NCI-H1105 (cell line): ENCODE measurements at places on chromosomes 5 and 9.

DNA sequence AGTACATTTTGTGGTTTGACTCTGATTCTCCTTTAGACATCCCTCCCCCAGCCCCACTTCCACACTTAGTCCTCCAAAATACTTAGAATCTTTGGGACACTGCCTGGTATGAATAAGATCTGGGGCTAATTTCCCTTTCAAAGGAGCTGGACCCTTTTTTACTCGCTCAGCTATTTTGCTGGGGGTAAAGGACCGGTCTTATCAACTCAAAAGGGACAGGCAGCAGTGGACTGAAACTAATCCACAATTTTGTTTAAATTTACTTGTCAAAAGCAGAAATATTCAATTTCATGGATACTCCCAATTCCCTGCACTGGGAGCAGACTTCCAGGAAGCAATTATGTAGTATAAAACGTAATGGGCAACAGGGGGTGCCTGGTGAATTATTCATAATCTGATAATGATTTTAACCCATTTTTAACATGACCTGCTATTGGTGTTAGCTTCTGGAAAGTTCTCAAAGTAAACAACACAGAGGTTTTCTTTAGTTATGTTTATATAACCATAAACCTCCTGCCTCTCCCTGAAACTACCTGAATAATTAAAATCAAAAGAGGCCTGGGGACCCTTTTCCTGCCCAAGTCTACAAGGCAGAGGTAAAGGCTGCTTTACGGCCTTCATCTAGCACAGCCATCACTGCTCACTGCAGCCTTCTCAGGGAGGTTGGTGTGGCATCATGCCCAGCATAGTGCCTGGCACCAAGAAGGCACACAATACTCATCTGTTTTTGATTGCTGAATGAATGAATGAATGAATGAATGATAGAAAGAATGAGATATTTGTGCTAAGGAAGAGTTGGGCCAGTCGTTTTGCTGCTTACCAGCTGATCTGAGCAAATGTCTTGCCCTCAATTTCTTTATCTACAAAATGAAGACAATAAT is 44.2 kb upstream of the GNPDA1 start:
- no peak for DNase-seq

DNA sequence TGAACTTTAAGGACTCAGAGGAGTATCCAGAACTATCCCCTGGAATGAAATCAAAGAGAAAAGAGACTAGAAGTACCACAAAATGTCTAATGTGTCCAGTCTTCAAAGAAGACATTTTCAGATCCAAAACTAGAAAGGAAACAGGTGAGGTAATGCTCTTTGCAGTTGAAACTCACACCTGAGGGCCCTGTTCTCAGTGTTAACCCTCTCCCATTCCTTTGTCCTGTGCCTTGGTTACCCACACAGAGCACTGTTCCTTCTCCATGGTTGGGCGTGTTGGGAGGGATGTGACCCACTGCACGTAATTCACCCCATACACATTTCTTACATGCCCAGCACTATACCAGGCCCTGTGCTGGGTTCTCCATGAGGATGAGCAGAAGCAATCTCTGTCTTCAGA is 21.3 kb downstream of the MSANTD3 start:
- no peak for DNase-seq

DNA sequence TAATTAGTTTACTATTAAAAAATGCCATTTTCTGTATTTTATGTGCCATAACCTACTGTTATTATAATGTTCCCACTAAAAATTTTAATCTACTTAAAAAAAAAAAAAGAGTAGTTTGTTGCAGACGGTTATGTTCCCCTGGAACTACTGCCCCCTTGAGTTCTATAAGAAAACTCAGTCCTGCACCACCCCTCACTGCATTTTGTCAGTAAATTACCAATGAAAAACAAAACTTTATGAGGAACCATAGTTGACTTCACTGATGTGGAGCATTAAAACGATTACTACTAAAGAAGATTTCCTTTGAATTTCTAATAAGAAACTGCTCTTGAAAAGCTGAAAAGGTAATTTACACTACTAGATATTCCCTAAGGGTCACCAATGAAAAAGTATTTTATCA is 288.7 kb downstream of the FBXL17 start:
- DNase-seq: no peak

DNA sequence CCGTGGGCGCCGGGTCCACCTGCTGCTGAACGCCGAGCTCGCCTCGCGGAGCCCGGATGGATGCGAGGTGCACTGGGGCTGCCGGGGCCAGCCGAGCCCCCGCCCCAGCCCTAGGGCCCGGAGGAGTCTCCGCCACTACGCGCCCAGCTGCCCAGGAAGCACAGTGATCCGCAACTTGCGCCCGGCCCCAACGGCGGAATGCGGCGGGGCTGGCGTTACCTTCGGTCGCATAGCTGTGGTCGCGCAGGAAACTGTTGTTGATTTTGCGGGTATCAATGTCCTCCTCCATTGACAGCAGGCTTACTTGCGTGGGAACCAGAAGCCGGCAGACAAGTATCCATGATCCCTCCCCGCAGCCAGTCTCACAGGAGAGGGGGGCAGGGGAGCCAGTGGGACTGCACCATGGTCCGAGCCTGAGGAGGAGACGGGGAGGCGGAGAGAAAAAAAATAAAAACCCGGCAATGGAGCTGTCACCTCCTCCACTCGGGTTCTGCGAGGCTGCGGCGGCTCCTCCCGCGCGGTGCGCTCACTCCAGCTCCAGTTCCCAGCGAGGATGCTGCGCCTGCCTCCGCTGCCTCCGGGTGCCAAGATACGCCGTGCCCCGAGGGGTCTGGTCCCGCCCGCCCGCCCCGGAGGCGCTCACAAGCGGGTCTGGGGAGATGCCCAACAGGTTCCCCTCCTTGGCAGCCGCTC is 628 bp downstream of the PPP2R2B start:
- DNase-seq: no peak

DNA sequence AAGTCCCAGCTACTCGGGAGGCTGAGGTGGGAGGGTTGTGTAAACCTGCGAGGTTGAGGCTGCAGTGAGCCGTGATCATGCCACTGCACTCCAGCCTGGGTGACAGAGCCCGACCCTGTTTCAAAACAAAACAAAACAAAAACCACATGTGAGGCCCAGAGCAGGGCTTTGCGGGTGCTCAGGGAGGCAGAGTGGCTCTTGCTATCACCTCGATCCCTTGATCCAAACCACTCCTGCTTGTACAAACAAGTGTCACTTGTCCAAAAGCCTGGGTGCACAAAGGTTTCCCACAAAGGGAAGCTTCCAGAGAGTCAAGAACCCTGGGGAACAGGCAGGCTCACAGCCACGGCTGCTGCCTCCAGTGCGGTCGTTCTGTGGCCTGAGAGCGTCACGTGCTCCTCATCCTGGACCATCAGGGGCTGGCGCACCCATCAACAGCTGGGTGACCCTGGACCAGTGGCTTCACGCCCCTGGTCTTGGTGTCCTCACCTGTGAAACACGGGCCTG is 162.7 kb downstream of the C9orf50 start:
- DNase-seq: no peak

DNA sequence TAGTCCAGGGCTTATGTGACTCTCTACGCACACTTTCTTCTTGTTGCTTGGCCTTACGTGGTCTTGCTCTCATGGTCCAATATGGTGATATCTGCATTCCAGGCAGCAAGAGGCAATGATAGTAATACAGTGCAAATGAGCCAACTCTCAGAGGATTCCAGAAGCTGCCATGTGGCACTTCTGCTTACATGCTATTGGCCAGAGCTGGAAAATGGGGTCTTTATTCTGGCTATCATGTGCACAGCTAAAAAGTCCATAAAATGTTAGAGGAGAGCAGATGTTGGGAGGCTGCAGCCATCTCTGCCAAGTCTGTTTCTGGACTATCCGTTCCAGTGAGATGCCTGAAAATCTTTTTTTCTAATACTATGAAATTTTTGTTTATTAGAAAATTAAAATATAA is 2.9 kb upstream of the SEPTIN8 start:
- DNase-seq: no peak

- peak; percentile 26 for DNase-seq
Measured at GRCh38 chr9:13427587-13427986, 148.1 kb upstream of the MPDZ start.

DNA sequence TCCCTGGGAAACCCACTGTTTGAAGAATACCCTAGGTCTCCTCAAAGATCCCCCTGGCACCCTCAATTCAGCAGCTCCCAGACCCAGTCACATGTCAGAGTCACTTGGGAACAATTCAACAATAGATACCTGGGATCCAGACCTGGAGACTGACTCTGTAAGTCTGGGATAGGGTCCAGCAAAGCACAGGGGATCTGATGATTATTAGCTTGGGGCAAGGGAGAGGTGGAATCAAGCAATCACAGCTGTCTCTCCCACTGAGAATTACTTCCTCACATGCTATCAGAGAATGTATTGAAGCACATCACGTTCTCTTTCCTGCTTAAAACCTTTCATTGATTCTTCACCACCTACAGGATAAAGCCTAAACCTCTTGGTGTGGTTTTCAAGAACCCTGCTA is 5.9 kb downstream of the FAM193B start:
- no peak for DNase-seq

DNA sequence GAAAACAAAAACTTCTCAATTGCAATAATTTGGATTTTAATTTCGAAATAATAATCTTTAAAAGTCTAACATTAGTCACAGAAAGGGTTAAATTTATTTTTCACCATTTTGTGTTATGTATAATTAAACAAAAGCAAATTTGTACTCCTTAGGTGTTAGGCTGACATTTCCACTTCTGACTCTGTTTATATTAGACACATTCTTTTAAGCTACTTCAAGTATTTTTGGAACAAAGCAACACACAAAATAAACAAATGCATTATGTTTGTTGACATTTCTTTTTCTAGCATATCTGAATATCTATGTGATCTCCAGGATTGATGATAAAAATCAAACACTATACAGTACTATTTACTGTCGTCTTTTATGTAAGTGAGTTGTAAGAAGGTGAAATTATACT is 44.3 kb upstream of the NIPBL start:
- DNase-seq: no peak

GRCh38 chr9:68800836-68801235 is 95.8 kb downstream of the PIP5K1B start:
- DNase-seq: no peak

GRCh38 chr9:136693490-136694162 is 6.4 kb upstream of the AGPAT2 start:
- no peak for DNase-seq

- DNase-seq: no peak
Measured at GRCh38 chr9:129400971-129401622, 219.8 kb downstream of the C9orf50 start.

- DNase-seq: no peak
Measured at GRCh38 chr5:131854134-131854533, 57.3 kb upstream of the FNIP1 start.

DNA sequence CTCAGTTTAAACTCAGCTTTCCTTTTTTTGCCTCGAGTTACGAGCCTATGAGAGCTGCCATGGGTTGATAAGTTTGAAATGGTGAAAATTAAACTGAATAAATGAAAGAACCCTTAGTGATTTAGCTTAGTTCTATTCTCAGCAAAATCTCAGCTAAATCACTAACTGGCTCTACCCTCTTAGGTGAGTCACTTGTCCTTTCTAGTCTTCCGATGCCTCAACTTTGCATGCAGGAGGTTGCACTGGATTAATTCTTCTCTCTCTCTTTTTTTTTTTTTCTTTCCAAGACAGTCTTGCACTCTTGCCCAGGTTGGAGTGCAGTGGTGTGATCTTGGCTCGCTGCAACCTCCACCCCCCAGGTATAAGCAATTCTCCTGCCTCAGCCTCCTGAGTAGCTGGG is 83.9 kb downstream of the PAPPA start:
- DNase-seq: no peak

DNA sequence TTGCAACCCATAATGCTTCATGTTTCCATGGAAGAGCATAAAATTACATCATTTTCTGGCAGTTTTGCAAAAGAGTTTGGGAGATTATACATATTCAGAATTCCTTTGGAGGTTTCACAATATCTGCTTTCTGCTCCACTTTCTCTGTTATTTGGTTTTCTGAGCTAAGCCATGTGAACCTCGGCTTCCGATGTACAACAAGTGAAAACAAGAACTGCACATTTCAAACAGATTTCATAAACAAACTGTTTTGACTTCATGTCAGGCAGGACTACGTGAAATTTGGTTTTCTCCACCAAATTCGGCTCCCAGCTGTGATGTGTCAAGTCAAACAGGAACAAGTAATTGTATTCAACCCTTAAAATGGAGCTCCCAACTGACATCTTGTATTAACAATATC is 609.8 kb downstream of the IRX1 start:
- no peak for DNase-seq

DNA sequence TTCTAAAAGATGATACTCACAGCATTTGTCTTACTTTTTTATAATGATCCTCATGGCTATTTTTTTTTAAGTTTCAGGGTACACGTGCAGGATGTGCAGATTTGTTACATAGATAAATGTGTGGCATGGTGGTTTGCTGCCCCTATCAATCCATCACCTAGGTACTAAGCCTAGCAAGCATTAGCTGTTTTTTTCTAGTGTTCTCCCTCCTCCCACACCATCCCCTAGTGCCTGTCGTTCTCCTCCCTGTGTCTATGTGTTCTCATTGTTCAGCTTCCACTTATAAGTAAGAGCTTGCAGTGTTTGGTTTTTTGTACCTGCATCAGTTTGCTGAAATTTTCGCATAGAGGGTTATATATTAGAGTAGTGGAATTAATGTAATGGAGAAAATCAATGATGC is 189.1 kb upstream of the CDH12 start:
- DNase-seq: no peak

DNA sequence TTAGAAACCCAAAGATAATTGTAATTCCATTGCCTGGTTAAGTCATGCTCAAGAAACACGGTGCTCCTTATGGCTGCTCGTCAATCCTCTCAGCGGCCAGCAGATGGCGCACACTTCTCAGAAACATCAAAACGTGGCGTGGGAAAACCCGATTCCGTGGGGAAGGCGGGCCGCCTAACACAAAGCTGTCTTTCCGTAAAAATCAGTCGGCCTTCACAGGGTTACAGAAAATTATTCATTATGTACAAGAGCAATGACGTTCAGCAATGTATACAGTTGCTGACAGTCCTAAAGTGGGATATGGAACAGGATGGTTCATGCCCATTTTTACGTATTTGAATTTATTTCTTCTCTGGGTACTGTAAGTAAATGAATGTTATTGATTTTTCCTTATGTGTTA is 83.5 kb downstream of the PDE4D start:
- peak; percentile 14 for DNase-seq

DNA sequence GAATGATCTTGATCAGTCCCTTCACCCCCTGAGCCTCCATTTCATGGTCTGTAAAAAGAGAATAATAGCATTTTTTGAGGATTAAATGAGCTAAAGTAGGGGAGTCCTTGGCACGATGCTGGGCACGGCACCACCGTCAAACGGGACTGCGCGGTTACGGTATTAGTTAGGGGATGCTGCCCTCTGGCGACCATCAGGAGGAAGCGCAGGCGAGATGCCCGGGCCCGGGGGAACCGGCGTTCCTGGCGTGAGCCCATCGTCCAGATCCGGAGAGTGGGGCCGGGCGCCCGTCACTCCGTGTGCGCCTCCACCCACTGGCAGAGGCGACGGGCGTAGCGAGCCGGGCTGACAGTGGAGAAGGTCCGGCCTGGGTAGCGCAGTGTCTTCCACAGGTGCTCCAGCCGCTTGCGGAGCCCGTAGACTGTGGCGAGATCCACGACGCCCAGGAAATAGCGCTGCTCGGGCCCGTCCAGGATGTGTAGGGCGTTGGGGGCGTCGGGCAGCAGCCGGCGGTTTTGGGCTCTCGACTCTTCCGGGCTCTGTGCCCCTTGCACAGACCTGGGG is 4.8 kb upstream of the ST6GALNAC4 start:
- no peak for DNase-seq

- no peak for DNase-seq
Measured at GRCh38 chr5:23405316-23406068, 101.9 kb upstream of the PRDM9 start.
